ENCODE measurements at places on chromosomes 6 and 20. TPM values are rescaled to one million over a fixed set of nuclear protein-coding genes. Genes with fewer than 3 reads are reported as not detected.

RBM24 gene
- total RNA-seq: 5.0 TPM

SLC32A1 gene
- total RNA-seq: not detected

PRSS35 gene
- not detected for total RNA-seq

SAMD10 gene
- 10.5 TPM for total RNA-seq

PRPH2 gene
- not detected for total RNA-seq

RALGAPB gene
- total RNA-seq: 61.1 TPM

PRICKLE4 gene
- 23.1 TPM for total RNA-seq

HINT3 gene
- total RNA-seq: 9.9 TPM

ENPP1 gene
- 1.7 TPM for total RNA-seq

NOX3 gene
- not detected for total RNA-seq

FERMT1 gene
- 21.2 TPM for total RNA-seq

KIF6 gene
- total RNA-seq: not detected

CCN5 gene
- 8.0 TPM for total RNA-seq

HLA-DQB1 gene
- total RNA-seq: 7.6 TPM

ITCH gene
- total RNA-seq: 69.3 TPM

SEL1L2 gene
- not detected for total RNA-seq

HTR1B gene
- total RNA-seq: not detected

BANF2 gene
- not detected for total RNA-seq

WFDC13 gene
- not detected for total RNA-seq

ZGPAT gene
- total RNA-seq: 49.2 TPM

SNRNP48 gene
- 13.9 TPM for total RNA-seq

PGC gene
- not detected for total RNA-seq

COL10A1 gene
- total RNA-seq: not detected

ZNF165 gene
- 8.3 TPM for total RNA-seq

UTRN gene
- 579 TPM for total RNA-seq

TRIM40 gene
- 12.7 TPM for total RNA-seq

SLC29A1 gene
- 14.8 TPM for total RNA-seq

C20orf202 gene
- not detected for total RNA-seq

TRERF1 gene
- 28.1 TPM for total RNA-seq

TP53TG5 gene
- not detected for total RNA-seq

KCNG1 gene
- 3.7 TPM for total RNA-seq

MYCT1 gene
- 11.0 TPM for total RNA-seq

BMP6 gene
- total RNA-seq: 3.6 TPM

OPRL1 gene
- total RNA-seq: not detected

NR2E1 gene
- not detected for total RNA-seq

LRFN2 gene
- 0.83 TPM for total RNA-seq

TPD52L1 gene
- total RNA-seq: 26.4 TPM

ESR1 gene
- not detected for total RNA-seq

TTPAL gene
- 30.5 TPM for total RNA-seq

RALGAPA2 gene
- 54.3 TPM for total RNA-seq

WFDC12 gene
- not detected for total RNA-seq

LPIN3 gene
- total RNA-seq: 141 TPM

GTSF1L gene
- not detected for total RNA-seq

KCNQ2 gene
- not detected for total RNA-seq
